T-helper 22 cell (primary cell): ENCODE measurements at places on chromosomes 7 and 10.

GRCh38 chr10:89627830-89628229 is 17.2 kb downstream of the PANK1 start:
- DNase-seq: no peak

GRCh38 chr7:146874722-146875121 is 758.1 kb downstream of the CNTNAP2 start:
- no peak for DNase-seq

- DNase-seq: no peak
Measured at GRCh38 chr7:104536956-104537355, 208.6 kb downstream of the LHFPL3 start.

- DNase-seq: no peak
Measured at GRCh38 chr10:92938841-92939240, 90.5 kb downstream of the EXOC6 start.

DNA sequence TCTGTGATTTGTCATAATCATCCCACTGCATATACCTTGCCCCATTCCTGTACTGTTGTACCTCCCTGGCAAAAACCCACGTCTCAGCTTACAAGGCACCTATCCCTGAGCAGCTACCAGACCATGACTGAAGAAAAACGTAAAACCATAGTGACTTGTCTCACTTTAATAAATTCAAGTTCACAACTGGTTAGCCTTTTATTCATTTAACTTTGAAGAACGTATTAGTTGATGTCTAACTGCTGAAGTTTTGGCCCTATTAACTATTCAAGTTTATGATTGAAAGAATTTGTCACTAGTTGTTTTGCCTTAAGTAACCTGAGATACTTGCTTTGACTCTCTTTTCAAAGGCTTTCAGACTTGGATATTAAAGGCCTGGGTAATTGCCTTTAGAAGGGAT is 59.7 kb downstream of the GALNT11 start:
- DNase-seq: no peak

DNA sequence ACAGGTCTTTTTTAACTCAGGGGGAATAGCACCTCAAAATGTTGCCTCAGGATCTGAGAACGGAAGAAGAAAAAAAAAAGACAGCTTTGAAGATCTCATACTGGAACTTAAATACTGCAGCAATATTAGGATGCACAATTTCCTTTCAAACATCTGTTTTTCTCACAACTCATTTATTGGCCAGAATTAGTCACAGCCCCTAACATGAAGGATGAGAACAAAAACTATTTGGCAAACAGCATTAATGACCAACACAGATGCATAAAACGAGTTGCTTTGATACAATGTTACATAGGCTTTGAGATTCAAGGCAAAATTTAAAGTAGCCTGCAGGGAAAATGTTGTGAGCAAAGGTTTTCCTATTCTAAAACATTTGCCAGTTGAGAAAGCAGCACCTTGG is 36.5 kb downstream of the JMJD1C start:
- DNase-seq: no peak

DNA sequence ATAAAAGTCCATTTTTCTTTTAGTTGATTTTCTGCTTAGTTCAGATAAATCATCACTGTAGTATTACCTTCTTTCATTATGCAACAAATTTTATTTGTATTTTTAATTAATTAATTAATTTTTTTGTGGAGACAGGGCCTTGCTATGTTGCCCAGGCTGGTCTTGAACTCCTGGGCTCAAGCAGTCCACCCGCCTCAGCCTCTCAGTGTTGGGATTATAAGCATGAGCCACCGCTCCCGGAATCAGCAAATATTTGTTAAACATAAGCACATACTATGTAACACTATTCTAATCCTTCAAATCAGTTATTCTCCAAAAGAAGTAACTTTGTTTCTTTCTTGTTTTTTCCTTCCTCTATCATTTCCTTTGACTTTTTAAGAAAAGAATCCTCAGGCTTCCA is 584.8 kb upstream of the ANKRD30A start:
- DNase-seq: no peak

DNA sequence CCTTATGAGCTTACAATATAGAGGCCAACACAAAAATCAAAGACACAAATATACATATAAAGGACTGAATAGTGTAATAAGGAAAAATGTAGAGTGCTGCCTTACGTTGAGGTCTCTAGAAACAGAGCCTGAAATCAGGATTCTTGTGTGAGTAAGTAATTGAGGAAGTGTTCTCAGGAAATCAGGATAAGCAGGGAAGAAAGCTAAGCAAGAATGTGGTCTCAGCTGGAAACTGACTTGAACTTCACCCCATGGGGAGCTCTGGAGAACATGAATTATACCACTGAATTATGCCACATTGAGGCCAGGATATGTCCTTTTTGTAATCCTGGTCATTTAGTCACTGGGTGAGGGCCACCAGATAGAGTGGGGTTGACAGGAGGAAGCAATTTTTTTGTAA is 191.9 kb downstream of the ETV1 start:
- DNase-seq: no peak

GRCh38 chr10:132939957-132940790 is 2.2 kb downstream of the CFAP46 start:
- DNase-seq: no peak

DNA sequence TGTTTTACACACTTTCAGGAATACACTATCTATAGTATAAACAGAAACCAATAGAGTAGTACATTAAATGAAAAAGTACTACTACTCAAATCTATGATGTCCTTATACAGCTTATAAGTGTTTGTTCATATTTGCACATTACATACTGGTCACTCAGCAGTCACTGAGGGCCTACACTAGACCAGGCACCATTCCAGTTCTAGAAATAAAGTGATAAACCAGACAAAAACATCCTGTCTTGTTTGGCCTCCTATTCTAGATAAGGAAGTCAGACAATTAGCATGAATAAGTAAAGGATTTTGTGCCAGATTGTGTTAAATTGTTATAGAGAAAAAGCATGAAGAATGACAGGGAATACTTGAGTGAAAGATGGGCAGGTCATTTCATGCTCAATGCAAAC is 219.0 kb downstream of the CRPPA start:
- DNase-seq: no peak

DNA sequence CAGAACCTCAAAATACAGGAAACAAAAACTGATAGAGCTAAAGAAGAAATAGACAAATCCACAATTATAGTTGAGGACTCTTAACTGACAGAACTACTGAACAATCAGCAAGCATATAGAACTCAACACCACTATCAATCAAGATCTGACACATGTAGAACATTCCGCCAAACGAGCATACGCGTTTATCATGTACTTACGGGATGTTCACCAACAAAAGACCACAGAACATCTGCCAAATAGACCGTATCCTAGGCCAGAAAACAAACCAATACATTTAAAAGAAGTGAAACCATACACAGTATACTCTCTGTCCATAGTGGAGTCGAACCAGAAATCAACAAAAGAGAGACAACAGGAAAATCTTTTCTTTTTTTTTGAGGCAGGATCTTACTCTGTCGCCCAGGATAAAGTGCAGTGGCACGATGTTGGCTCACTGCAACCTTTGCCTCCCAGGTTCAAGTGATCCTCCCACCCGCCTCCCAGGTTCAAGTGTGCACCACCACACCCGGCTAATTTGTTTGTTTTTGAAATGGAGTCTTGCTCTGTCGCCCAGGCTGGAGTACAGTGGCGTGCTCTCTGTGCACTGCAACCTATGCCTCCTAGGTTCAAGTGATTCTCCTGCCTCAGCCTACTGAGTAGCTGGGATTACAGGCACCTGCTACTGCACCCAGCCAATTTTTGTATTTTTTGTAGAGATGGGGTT is 5.1 kb downstream of the GNA12 start:
- DNase-seq: no peak

GRCh38 chr7:48429117-48429516 is 257.9 kb downstream of the ABCA13 start:
- no peak for DNase-seq

DNA sequence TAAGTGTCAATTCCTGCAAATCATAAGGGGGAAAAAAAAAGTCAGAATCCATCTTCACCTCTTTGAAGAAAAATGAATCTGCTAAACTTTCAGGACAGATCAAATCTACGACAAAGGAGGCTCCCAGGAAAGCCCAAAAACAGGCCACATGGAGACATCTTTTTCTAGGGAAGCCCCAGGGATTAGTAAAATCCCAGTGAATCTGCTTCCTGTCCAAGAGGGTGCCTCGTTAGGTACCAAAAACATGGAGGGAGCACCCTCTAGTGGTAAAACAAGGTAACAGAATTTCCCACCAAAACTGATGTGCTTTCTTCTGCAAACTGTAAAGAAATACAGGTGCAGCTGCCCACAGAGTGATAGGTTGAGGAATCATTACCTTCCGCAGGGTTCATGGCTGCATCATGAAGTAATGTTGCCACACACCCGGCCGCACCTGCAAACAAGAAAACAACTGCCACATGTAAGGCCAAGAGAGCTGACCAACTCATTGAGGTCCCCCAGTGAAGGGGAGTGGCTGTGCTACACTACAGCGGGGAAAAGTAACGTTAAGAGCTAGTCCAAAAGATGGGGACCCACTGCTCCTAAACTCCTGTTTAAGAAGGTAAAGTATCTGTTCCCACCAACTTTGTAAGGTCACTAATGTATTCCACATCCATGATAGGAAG is 7.9 kb downstream of the SLC25A28 start:
- DNase-seq: no peak

DNA sequence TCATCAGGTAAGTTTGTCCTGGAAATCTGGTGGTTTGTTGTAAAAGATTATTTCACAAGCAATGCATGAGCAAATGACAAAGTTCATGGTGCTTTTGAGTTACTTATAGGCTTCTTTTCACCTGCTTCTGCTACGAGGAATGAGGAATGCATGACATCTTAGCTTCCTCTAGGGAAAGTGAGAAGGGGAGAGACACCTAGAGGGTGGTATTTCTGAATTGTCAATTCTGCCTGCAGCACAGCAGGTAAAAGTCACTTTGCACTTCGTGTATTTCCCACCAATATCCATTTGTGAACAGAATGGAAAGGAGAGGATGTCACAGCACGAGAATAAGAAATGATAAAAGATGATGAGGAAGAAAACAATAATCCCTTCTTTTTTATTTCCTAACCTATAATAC is 153.4 kb upstream of the FEZF1 start:
- DNase-seq: no peak

DNA sequence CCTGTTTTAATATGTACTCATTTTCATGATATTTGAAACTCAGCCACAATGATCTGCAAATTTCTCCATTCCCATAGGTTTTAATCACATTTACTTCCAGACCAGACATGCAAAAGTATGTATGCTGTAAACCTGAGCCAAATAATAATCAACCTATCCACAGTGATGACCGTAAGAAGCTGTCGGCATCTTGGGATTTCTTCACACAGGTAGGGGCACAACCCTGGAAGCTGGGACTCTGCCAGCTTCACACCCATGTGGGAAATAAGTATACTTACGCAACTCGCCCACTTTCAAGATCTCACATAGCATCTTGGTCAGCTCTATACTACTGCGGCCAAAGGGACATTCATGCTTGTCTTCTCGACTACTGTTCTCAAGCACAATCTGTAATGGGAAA is 352.3 kb downstream of the ELMO1 start:
- no peak for DNase-seq

DNA sequence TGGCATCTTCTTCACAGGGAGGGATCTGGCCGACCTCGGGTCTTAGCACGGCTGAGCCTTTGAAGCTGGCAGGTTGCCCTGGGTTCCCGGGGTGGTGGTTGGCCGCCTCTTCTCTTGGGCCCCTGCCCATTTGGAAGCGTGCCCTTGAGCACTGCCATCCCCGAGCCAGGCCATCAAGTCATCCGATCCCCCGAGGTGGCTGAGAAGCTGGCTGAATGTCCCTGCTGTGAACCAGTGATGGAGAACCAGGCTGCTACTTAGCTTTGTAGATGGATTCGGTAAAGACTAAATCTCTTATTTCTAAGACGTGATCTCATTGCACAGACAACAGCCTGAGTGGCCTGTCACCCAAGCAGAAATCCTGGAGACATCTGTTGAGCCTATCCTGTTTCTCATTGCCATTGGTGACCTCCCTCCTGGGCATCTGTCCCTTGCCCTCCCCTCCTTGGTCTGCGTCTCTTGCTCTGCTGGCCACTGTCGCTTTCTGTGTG is 74.3 kb downstream of the GRK5 start:
- no peak for DNase-seq

- DNase-seq: no peak
Measured at GRCh38 chr10:131233611-131234258, 77.8 kb downstream of the TCERG1L start.

DNA sequence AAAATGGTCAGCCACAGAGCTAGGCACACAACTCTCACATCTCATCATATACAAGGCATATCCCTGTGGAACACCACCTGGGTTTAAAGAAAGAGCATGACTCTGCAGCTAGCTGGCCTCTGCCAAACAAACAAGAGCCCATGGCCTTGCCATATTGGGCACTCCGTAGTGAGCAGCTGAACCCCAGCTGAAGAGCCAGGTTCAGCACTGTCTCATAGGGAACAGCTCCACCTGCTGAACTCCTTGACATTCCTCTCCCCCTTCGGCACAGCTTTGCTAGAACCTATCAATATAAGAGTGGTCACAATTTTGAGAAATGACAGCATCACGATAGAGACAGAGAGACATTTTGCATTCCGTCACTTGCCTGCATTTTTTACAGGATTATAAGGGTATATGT is 20.0 kb downstream of the SORCS1 start:
- DNase-seq: no peak

GRCh38 chr10:117016266-117016665 is 11.3 kb upstream of the SHTN1 start:
- no peak for DNase-seq

GRCh38 chr7:15764010-15764409 is 77.5 kb upstream of the MEOX2 start:
- DNase-seq: no peak

DNA sequence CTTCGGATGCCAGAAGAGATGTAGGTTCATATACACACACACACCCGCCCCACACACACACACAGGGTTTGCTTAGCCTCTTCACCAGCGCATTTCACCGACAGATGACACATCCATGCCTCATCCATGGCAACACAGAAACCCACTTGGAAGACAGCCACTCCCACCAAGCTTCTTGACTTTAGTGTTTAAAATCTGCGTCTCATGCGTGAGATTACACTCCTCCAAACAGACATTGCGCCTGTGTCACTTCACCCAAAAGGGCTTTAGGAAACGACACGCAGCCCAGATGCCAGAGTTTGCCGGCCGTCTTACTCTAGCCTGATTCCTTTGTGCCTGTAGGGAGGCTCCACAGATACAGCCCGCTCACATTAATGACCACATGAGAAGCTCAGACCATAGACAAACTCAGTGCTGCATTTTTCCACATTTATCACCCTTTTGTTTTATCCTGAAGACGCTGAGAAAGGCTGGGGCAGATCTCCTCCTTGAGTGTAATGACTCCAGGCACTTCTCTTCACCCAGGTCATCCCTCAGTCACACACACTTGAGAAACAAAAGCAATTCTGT is 73.8 kb downstream of the DIP2C start:
- no peak for DNase-seq

GRCh38 chr7:112302566-112302965 is 96.1 kb downstream of the ZNF277 start:
- no peak for DNase-seq

- DNase-seq: no peak
Measured at GRCh38 chr10:88728107-88728763, 22.2 kb downstream of the LIPK start.

DNA sequence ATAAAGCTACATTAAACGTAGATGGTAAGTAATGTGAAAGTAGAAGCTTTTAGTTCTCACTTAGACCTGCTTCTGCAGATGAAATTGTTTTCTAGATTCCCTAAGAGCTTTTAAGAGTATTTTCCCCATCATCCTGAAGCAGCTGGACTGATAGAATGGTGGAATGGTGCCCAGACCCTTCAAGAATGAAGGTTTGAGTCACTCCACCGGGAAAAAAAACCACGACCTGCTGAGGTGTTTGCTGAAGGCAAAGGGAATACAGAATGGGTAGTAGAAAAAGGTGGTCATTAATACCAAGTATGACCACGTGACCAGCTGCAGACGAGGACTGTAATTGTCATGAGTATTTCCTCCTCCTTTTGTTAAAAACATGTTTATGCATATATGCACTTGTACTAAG is 79.2 kb upstream of the PTPRZ1 start:
- DNase-seq: no peak
